NCI-H526 treated with DMSO at 0.1 percent for 48 hours (cell line): ENCODE measurements at places on chromosomes 2 and 18.

- DNase-seq = no peak
These were observed 196.0 kb downstream of the FHOD3 start for GRCh38 chr18:36493349-36494159.

GRCh38 chr2:187233811-187234210, 214.2 kb downstream of the CALCRL start:
- no peak for DNase-seq

GRCh38 chr2:238855299-238855698, 7.4 kb downstream of the TWIST2 start:
- DNase-seq = no peak

DNA sequence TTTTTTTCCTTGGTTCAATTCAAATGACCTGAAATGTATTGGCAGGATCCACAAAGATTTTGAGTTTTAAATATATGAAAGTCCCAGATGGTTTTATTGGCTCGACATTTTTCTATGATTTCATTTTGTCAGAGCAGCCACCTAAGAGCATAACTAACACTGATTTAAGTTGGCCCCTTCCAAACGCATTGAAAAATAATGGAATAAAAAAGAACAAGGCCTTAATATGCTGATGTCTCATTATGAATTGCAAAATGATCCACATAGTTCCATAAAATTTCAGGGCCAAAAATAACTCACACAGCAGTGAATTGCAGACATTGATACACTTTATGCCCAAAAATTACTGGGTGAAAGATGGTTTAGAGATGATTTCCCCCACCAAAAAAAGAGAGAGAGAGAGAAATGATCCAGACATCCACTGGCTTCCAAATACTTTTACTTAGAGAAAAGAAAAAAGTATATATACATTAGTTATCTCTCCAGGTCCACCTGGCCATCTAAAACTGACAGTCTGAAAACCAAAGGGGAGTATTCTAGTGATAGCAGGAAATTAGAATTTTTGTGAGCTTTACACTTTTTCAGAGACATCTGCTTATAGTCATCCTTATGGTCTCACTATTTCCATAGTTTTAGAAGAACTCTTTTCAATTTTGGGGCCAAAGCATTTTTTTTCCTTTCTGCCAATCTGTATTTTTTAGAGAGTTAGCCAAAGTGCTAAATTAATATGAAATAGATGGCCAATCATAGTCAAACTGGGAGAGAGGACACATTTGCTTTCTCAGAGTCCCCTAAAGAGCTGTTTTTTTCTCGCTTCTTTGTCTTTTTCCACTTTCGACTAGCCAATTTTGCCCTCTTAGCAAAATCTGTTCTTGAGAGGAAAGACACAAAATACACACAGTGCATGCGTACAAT, 213.5 kb upstream of the RND3 start:
- no peak for DNase-seq

- no peak for DNase-seq
These were observed 14.8 kb upstream of the REEP1 start for GRCh38 chr2:86352137-86352726.

DNA sequence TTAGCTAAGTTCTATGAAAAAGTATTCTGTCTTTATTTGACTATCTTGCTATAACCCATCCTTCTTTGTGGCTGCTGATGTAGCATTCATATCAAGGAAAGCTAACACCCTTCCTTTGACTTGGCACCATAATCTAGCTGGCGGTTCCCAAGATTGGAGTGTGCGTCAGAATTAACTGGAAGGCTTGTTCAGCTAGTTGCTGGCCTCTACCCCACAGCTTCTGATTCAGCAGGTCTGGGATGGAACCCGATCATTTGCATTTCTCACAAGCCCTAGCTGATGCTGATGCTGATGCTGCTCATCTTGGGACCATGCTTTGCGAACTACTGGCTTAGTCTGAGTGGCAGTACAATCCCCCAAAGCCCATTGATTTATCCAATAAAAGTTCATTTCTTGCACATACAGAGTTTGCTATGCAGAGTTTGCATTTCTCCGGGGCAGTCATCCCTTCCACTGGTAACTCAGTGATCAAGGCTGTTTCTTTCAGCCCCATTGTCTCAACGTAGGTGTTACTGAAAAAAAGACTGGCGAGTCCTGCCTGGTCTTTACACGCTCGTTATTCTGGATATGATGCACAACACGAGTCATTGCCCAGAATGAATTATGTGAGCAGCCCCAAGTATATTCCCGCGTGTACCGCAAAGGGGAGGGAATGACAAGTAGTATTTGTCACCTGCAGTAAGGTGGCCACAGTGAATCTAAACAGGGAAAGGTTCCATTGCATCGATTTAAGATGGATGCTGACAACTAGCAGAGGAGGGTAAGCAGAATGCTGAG, 96.5 kb downstream of the ZNF532 start:
- no peak for DNase-seq

- no peak for DNase-seq
These were observed 216.3 kb downstream of the RNF144A start for GRCh38 chr2:7133521-7133920.

- no peak for DNase-seq
These were observed 329.9 kb downstream of the DYSF start for GRCh38 chr2:71783215-71783614.

GRCh38 chr2:63663013-63663864, 74.5 kb downstream of the MDH1 start:
- no peak for DNase-seq

GRCh38 chr18:11387880-11388279, 221.5 kb upstream of the SLC35G4 start:
- no peak for DNase-seq

DNA sequence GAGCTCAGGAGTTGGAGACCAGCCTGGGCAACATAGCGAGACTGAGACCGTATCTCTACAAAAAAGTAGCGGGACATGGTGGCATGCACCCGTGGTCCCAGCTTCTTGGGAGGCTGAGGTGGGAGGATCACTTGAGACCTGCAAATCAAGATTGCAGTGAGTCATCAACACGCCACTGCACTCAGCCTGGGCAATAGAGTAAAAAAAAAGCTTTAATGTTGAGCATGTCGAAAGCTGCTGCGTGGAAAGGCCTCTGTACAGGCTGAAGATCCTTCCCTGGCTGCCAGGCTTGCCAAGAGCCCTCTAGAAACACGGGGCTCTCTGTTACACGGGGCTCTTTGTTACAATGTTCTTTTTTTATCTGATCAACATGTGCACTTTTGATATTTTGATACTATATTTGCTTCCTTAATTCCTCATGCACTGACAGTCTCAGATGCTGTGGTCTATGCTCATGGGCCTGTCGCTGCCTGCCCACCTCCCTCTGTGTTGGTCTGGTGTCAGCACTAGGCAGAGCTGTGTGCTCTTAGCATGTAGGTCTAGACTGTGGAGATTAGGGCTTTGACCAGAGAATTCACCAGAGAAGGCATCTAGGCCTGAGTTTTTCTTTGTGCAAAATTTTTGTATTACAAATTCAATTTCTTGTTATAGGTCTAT, 18.7 kb downstream of the CLK1 start:
- DNase-seq = no peak

DNA sequence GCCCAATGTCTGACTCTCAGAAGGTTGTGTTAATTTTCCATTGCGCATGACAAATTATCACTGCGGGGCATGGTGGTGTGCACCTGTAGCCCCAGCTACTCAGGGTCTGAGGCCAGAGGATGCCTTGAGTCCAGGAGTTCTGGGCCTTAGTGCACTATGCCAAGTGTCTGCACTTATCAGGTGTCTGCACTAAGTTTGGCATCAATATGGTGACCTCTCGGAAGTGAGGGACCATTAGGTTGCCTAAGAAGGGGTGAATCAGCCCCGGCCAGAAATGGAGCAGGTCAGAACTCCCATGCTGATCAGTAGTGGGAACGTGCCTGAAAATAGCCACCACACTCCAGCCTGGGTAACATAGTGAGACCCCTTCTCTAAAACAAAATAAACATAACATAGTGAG, 61.7 kb upstream of the ZNF532 start:
- DNase-seq = no peak

GRCh38 chr2:35443087-35443486, 912.5 kb upstream of the CRIM1 start:
- DNase-seq = no peak
